Choroid plexus epithelial cell (primary cell): ENCODE measurements at places on chromosomes 3 and 15.
A peak's percentile ranks its signal among the peaks of the same experiment; 100 is the strongest.

GRCh38 chr15:71109905-71110304 lies 5.4 kb upstream of the THSD4 start:
- no peak for DNase-seq

DNA sequence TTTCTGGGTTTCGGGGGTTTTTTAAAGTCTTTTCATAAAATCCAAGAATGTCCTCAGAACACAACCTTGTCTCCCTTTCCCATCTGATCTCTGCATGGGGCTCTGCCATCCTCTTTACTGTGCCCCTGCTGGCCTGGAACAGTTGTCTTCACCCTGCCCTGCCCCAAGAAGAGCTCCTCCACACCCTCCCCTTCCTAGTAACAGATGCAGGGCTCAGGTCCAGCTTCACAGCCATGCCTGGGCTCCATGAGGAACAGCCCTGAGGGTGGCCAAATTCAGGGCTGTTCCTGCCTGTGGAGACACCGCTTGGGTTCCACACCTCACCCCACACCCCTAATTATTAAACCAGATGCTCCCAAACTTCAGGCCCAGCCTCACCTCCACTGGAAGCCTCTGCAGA lies 12.9 kb upstream of the ULK3 start:
- no peak for DNase-seq

DNA sequence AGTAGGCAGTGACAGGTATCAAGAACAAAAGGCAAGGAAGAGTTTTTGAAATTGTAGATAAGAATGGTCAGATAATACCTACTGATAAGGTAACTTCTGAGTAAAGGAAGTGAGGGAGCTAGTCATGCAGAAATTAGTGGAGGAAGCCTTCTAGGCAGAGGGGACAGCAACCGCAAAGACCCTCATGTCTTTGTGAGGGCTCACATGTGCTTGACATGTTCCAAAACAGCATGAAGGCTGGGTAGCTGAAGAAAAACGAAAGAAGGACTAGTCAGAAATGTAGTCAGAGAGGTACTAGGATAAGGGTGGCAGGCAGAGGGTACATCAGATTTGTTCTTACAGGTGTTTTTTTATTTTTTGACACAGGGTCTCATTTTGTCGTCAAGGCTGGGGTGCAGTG lies 5.3 kb downstream of the SIN3A start:
- DNase-seq, result no peak

- no peak for DNase-seq
These were observed 12.4 kb upstream of the CPNE4 start for GRCh38 chr3:132047209-132047608.

DNA sequence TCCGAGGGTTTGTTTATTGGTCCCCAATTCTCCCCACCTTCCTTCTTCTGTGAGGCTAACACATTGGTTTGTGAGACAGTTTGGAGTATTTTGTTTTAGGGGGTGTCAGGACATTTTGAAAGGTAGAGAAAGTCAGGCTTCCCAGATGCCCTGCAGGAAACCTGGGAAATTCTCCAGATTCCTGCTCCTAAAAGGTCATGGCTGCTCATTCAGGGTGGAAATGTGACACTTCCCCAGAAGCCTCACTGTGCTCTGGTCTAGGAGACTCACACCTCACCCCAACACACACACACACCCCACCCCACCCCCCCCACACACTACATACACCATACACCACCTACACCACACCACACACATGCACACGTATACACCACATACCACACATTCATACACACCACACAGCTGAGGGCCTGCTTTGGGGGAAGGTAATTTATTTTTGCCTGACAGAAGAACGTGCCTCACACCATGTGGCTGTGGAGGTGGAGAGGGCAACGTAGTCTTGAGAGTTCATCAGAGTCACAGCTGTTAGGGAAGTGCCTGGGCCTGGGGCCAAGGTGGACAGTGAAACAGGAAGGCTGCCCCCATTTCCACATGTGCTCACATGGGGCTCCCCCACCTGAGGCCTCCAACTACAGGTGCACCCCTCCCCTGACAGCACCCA lies 40.4 kb upstream of the LIMD1 start:
- peak; percentile 59 for DNase-seq

DNA sequence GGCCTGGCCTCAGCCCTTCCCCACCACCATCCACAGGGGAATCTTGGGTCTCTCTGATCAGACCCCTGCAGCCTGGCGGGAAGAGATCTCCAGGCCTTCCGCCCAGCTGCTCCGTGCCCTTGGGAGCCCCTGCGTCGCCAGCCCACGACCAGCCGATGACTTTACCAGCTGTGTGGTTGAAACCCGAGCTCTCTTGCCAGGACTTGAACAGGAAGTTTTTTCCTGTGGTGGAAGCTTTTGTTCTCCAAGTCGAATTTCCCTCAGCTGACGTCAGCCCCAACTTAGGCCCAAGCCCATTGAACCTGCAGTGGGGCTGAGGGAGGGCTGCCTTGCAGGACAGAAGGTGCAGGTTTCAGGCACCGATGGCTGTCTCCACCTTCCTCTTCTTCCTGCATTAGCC lies 51.7 kb upstream of the SMAD3 start:
- peak; percentile 67 for DNase-seq

- DNase-seq, result no peak
These were observed 643.2 kb downstream of the SQOR start for GRCh38 chr15:46278062-46278461.

DNA sequence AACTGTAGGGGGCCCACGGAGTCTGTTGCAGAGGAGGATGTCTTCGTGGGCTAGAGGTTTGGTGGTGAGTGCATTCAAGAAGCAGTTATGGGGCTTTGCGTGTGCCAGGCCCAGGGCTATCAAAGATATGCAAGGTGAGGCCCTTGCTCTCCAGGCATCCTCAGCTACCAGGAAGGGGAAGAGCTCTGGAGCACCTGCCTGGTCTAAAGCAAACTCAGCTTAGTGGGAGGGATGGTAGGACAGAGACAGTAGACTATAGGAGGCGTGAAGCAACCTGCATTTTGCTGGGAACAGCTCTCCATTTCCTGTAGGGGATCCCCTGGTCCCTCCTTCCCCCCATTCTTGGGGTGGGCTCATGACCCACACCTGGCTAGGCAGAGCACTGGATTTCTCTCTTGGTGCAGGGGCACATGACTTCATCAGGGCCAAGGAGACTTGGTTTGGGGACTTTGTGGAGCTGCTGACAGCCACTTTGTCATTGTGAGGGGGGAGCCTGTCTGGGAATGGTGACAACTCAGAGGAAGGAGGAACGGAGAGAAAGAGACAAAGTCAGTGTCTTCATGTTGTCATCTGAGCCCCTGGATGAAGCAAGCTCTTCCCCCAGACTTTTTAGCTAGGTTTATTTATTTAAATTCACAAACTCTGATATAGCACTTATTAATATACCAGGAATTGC lies 8.6 kb upstream of the EEFSEC start:
- no peak for DNase-seq

DNA sequence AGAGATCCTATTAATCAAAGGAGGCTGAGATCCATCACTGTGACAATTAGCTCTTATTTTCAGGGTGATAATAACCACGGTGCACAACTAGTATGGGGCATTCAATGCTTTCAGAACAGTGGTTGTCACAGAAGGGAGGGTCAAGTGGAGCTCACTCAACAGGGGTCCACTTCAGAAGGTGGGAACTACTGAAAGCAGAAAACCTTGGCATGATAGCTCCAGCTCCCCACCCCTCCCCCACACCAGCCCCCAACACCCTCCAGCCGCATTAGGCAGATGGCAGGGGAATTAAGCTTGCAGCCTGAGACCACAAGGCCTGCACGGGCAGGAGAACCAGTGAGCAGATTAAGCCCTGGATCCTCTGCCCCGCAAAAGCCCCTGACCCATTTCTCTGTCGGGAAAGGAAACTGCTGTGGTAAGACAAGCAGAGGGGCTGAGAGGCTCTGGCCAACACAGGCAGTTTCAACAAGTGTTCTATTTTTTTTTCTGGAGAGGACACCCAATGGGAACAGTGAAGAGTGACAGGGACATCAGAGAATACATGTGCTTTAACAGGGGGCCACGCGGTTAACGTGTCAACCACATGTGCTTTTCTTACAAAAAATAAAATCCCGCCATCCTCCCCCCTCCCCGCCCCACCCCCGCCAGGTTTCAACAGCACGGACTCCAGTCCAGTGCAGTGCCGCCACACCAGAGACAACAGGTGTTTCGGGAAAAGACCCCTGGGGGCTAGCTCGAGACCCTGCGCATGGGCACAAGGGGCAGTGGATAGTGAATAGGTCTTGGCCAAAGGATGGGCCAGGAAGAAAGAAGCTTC lies 997 bp downstream of the FYCO1 start:
- DNase-seq, result no peak

DNA sequence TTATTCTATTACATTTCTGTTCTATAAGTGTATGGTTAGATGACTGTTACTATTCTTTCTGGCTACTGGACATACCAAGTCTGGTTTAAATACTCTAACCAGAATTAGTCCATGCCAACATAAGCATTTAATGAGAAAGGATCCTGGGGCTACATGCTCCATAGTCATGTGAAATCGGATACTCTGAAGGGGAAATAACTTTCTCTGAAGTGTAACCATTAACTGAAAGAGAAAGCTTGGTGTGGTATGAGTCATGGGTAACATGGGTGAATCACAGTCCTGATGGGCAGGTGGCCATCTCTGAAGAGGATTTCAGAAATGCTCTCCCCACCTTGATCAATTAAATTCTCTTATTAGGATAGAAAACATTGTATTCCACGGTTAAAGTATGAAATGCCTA lies 69.4 kb downstream of the FHIT start:
- DNase-seq, result peak; percentile 53

- DNase-seq, result peak; percentile 27
These were observed 237.4 kb upstream of the UMPS start for GRCh38 chr3:124492824-124493223.

DNA sequence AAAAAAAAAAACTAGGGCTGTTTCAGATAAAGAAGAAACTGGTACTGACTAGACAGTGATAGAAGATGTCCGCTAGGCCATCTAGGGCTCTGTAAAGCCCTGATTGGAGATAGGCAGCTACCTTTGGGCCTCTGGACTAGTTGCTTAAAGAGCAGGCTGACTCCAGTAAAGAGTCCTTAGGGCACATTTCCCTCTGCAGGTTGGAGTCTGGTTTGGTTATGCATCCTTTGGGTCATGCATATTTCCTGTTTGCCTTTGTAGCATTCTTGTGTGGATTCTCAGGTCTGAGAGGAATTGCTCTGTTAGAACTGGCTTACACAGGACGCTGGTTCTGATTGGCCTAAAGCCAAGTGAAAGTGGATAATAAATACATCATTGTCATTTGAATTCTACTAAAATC lies 165.5 kb upstream of the LRRN1 start:
- no peak for DNase-seq

DNA sequence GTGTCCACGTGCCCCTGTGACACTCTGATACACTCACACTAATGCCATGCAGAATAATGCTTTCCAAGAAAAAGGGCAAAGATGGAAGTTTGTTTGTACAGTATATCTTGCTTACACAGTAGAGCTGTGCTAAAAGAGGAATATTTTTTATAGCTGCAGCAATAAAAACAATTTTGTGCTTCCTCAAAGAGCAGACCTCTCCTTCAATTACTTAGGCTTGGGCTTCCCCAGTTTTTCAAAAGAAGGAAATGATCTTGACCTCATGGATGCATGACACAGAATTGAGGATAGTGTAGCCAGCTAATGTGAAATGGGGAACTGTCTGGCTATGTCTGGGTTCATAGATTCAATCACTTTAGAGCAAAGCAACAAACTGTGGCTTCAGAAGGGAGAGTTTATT lies 137.4 kb downstream of the STT3B start:
- no peak for DNase-seq

- DNase-seq, result no peak
These were observed 124.4 kb downstream of the SHOX2 start for GRCh38 chr3:157981819-157982218.

DNA sequence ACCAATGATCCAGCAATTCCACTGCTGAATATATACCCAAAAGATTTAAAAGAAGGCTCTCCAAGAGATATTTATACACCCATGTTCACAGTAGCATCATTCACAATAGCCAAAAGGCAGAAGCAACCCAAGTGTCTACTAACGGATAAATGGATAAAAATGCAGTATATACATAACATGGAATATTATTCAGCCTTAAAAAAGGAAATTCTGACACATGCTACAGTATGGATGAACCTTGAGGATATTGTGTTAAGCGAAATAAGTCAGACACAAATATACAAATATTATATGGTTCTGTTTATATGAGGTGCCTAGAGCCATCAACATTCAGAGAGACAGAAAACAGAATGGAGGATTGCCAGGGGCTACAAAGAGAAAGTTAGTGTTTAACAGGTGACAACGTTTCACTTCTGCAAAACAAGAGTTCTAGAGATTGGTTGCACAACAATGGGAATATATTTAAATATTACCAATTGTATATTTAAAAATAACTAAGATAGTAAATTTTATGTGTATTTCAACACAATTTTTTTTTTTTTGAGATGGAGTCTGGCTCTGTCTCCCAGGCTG lies 69.4 kb downstream of the STAG1 start:
- DNase-seq, result no peak

GRCh38 chr3:54196360-54196991 lies 74.1 kb downstream of the CACNA2D3 start:
- DNase-seq, result no peak

DNA sequence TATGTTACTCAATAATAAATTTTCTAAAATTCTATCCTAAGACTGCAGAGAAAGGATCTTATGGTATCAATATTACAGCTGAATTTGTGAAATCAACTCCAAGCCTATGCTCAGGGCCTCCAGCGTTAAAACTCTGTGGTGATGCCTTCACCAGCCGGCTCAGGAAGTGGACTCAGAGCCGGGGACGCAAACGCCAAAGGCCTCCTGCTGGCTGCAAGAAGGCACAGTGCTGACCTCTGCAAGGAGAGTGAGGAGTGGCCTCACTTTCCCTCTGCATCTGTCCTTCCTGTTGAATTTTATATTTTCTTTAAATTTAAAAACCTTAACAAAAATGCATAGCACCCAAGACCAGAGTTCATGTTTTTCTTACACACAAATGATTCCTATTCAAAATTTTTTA lies 48.5 kb downstream of the HERC2 start:
- DNase-seq, result peak; percentile 78

GRCh38 chr3:103006526-103007183 lies 571.8 kb downstream of the ZPLD1 start:
- DNase-seq, result no peak

DNA sequence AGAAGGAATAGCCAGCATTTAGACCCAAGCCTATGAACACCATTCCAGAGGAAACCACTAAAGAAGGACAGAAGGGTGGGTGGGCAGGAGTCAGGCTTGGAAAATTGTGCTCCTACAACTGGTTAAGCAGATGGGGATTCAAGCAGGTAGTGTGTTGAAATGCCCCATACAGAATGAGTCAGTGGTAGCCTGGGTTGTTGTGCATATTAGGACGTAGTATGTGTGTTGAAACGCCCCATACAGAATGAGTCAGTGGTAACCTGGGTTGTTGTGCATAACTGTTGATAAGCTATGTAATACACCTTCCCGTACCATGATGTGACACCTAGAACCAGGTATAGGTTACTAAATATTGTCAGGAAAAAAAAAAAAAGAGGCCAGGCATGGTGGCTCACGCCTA lies 34.0 kb downstream of the MINDY4B start:
- DNase-seq, result peak; percentile 55
